ENCODE measurements at places on chromosomes 6 and 20. TPM values are rescaled to one million over a fixed set of nuclear protein-coding genes. Genes with fewer than 3 reads are reported as not detected.
A peak's percentile ranks its signal among the peaks of the same experiment; 100 is the strongest.

GRCh38 chr6:149317644-149318571, at the start of gene TAB2:
Gene TAB2 (plus strand): TSS chr6:149317712. CDS start chr6:149369998, 52,286 bp downstream.
- peak; percentile 18 for DNase-seq

- no peak for DNase-seq
Observed at GRCh38 chr6:83594941-83595340, 82.6 kb downstream of the PRSS35 start.

- no peak for DNase-seq
Observed at GRCh38 chr20:38284893-38285444, 19.0 kb upstream of the BPI start.

DNA sequence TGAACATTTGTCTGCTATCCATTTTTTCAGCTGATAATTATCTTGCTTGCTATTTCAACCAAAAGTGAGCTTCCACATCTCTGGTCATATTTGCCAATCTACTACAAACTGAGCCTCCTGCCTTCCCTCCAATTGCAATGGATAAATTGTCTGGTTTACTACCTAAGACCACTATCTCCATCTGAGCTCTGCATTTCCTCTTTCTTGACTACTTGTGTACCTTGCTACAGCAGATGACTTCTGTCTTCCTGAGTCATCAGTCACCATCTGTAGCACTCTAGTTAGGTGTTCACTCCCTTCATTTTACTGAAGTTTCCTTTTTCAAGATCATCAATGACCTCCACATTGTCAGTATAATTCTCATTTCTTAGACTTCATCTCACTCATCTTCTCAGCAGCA, 33.5 kb upstream of the PHIP start:
- no peak for DNase-seq

- peak; percentile 45 for DNase-seq
Observed at GRCh38 chr6:112311950-112312547, 35.1 kb upstream of the RFPL4B start.

GRCh38 chr20:61048302-61048701, 203.8 kb upstream of the CDH4 start:
- no peak for DNase-seq

DNA sequence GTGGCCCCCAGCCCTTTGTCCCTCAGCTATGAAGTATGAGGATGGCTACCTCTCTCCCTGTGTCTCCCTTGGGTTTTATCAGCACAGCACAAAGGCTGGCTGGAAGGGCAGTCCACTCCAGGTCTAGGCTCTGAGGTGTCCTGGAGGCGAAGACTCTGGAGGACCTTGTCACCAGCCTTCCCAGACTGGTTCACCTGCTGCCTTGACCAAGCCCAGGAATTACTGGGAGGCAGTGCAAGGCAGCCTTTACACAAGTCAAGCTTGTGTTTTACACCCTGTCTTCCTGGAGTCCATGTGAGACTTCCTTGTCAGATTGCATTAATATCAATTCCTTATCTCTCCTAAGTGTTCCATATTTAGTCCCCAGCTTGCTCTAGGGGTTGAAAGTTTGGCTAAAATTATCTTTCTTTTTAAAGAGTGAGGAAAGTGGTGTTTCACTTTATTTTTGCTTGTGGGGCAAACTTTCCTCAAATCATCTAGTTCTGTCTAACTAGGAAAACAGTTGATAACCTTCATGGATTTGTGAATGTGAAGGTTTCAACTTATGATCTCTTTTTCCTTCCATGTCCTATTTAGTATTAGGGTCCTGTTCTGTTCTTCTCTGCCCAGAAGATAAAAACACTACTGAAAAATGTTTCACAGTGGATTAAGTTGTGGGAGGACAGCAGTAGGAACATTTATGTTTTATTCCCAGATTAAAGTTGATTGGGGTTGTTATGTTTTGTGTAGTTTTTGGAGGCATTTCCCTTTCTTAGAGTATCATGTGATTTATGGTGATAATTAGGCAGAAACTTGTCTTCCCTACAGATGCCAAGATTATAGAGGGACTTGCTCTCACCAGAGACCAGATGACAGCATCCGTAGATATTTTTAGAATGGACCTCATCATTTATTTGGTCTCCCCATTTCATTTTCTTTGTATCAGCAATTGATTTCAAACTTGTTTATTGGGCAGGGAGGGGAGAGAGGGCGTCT, 114.8 kb downstream of the FOXO3 start:
- DNase-seq = no peak

GRCh38 chr6:34664256-34664971, 32.2 kb downstream of the ILRUN start:
- DNase-seq = peak; percentile 45

- DNase-seq = peak; percentile 52
Observed at GRCh38 chr20:6654513-6655252, 112.8 kb upstream of the BMP2 start.

DNA sequence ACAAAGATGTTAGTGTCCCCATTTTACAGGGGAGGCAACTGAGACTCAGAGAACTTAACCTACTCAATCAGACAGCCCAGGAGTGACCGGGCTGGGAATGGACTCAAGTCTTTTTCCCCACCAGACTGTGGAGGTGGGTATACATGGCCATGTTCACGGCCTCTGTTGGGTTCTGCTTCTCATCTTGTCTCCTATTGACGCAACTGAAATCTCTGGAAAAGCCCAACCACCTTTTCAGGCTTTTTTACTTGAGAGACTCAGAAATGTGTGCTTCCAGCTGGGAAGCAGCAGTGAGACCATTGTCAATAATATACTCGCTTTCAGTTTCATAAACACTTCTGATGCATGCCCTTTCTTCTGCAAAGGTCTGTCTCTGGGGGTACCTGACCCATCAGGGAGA, 70.7 kb downstream of the SOBP start:
- DNase-seq = no peak

DNA sequence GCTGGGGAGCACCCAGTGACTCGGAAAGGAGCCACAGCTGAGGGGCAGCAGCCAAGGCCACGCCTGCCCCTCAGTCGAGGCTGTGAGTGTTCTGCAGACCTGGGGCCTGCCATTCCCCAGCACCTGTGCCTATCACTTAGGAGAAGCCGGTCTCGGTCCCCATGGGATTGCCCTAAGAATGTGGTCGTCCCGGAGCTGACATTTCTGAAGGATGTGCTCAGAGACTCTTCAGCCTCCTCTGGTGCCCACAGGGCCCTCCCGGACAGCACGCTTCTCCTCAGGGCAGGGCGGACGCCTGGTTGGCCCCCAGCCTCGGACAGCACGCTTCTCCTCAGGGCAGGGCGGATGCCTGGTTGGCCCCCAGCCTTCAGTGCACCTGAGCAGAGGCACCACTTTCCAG, 223.9 kb downstream of the ERMARD start:
- no peak for DNase-seq

NKX2-2 gene
- 0.13 TPM for total RNA-seq

B3GAT2 gene
- total RNA-seq = 0.17 TPM

ENPP3 gene
- total RNA-seq = 0.23 TPM
